ENCODE measurements at places on chromosomes 5 and 9.

- no peak for DNase-seq
These were observed 30.4 kb upstream of the UBTD2 start for GRCh38 chr5:172313915-172314314.

DNA sequence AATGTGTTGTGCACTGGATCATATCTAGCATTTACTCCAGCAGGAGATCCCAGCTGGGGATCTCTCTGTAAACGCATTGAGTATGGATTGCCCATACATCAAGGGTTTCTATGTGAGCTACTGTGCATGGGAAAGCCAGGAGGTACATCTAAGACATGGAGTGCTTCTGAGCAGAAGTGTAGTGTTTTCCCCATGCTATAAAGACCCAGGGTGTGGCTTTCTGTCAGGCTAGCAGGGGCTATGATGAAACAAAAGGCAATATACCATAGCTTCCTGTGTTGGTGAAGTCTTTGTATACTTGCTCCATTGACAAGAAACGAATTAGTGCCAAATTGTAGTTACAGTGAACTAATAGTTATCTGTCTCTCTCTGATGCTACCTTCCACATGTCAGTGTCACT is 329.3 kb upstream of the TLE4 start:
- DNase-seq, result no peak

- DNase-seq, result no peak
These were observed 132.3 kb downstream of the SUSD1 start for GRCh38 chr9:112042769-112043168.

DNA sequence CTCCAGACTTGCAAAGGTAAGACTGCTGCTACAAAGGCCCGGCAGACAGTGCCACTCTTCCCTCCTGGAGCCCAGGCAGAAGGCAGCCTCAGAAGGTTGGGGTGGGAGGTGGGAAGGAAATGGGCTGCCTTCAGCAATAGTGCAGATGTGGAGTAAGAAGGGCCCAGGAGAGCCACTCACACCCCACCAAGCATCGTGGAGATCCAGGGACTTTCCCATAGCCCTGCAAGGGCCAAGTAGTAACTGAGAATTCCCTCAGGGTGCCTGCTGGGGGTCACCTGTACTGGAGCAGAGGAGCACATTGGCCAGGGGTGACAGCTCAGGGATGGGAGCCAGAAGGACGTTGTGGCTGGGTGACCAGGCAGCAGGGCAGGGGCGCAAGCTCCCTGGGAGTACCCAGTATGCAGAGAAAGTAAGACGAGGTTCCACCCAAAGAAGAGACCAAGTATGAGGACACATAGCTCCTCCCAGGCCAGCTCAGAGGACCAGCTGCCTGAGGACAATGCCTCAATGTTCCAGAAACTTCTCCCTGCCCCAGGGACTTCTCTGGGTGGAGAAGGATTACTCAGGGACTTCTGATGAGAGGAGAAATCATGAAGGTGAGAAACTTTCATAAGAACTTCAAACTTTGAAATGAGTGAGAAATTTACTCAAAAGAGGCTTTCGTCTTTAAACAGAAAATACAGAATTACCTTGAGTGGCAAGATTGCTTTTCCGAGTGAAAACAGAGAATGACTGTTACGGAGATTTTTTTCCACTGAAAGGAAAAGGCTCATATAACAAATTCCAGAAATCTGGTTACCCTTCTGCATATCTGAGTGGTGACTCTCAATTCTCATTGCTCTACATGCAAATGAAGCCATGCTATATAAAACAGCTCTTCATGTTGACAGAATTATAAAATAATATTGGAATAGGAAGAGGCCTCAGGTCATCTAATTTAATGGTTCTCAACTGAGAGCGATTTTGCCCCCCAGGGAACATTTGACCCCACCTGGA is 87.9 kb upstream of the TRIO start:
- no peak for DNase-seq

All from fibroblast of mammary gland (primary cell).